Bronchial smooth muscle cell (primary cell): ENCODE measurements at places on chromosomes 6 and 20. TPM values are rescaled to one million over a fixed set of nuclear protein-coding genes. Genes with fewer than 3 reads are reported as not detected.

The PHIP gene
- total RNA-seq: 15.6 and 18.4 TPM in 2 replicates

The PHACTR2 gene
- total RNA-seq: 13.9 and 23.5 TPM in 2 replicates

The TGM2 gene
- total RNA-seq: 12.6 and 118 TPM in 2 replicates

The MLIP gene
- 0.32 TPM in 1 of 2 replicates, not detected in the other for total RNA-seq

The IMPG1 gene
- total RNA-seq: not detected in 2 replicates
